ENCODE measurements at places on chromosomes 12 and 14. TPM values are rescaled to one million over a fixed set of nuclear protein-coding genes. Genes with fewer than 3 reads are reported as not detected.

GRCh38 chr14:61381553-61381952 is 60.2 kb downstream of the PRKCH start:
- DNase-seq: peak; percentile 39

- DNase-seq: peak; percentile 75
Measured at GRCh38 chr14:105879867-105880561, 353.6 kb downstream of the TMEM121 start.

- DNase-seq: no peak
Measured at GRCh38 chr14:61703342-61704129, 8.2 kb downstream of the HIF1A start.

GRCh38 chr12:116628989-116629388 is 69.8 kb downstream of the MAP1LC3B2 start:
- no peak for DNase-seq

DNA sequence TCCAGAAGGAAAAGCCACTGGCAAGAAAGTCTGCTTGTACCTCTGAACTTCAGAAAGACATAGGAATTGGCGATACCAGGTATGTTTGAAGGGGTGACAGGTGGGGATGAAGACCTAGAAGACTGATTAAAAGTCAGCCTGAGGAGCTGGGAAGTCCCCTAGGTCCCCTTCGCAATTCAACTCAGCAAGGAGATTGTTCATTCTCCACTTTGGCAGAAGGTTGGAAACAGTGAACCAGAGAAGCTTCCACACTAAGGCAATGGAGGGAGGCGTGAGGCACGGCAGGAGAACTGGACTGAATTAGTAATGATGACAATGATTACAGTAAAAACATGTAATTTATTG is 240.3 kb upstream of the TMPO start:
- no peak for DNase-seq

- DNase-seq: no peak
Measured at GRCh38 chr12:51351913-51352532, 5.5 kb upstream of the CELA1 start.

DNA sequence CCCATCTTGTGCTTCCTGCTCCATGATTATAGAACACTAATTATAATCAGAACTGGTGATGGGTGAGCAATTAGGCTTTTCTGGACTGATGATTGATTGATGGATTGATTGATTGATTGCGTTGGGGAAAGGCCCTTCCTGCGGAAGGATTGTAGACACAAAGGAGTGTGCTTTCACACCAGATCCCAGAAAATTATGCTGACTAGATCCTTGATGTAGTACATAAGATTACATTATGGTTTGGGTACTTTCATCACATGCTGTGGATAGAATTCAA is 8.4 kb downstream of the PELI2 start:
- DNase-seq: no peak

GRCh38 chr12:52004042-52004648 is 2.6 kb upstream of the TAMALIN start:
- DNase-seq: peak; percentile 61

DNA sequence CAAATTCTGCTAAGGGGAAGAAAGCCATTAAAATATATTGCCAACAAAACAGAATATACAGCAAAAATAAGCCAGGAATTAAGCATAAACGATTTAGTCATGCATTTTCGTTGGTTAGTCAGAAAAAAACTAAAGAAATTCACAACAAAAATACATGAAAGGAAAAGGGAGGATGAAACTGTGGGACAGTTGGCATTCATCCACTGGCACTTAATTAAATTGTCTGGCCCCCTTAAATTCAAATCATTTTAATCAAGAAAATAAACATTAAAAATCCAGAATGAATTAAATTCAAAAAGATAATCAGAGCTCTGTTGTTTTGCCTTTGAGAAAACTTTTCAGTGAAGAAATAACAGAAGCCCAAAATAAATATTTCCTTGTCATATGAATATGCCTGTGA is 264.6 kb upstream of the TMTC1 start:
- DNase-seq: no peak

DNA sequence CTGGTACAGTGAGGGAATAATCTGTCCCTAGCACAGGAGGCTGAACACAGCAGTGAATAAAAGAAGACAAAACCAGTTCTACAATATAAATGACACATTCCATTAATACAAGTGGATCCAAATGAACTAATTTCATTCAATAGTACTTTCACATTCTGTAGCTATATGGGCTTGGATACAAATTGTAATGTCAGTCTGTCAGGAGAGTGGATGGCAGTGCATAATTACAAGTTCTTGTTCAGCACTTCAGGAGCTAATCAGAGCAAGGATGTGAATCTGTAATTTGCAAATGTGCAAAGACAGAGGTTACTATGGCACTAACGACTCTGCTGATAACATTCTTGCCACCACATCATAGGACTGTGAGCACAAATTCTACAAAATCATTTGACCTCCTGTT is 697.9 kb downstream of the DIO2 start:
- no peak for DNase-seq

DNA sequence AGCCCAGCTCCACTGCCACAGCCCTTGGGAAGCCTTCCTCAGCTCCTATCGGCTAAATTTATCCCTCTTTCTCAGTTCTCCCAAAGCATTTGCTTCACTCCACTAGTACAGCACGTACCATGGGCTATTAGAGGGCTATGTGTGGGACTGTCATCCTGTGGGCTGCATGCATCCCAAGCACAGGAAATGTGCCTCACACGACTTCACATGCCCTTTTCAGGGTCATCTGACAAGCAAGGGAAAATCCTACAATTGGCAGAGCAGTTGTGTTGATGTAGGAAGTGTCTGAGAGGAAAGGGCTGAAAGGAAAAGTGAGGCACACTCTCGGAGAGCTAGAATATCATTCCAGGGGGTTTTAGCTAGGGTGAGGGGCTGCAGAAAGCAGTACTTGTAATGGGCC is 47.6 kb downstream of the NINJ2 start:
- DNase-seq: no peak

DNA sequence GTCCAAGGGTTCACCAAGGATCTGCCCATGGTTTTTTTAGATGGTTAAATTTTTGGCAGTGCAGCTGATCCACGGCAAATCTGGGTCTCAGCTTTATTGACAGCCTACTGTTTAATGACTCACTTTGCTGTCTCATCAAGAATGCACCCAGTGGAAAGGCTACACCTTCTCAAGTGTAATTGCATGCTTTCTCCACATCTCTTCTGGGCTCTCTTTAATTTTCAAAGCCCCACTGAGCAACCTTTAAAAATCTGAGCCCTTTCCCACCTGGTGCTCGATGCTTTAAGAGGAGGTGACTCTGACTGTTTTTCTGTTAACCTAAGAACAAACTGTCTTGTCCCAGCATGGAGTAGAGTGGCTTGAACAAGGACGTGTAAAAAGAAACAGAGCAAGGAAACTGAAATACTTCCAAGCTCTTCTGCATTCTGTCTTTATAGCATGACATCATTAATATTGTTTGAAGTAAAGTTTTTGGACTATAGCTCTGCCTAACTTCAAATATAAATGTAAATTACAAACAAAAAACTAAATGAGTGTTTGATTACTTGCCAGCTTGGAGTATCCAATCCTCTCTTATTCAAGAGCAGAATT is 214.2 kb upstream of the KRR1 start:
- DNase-seq: no peak

- DNase-seq: no peak
Measured at GRCh38 chr12:62021808-62022207, 238.4 kb upstream of the USP15 start.

DNA sequence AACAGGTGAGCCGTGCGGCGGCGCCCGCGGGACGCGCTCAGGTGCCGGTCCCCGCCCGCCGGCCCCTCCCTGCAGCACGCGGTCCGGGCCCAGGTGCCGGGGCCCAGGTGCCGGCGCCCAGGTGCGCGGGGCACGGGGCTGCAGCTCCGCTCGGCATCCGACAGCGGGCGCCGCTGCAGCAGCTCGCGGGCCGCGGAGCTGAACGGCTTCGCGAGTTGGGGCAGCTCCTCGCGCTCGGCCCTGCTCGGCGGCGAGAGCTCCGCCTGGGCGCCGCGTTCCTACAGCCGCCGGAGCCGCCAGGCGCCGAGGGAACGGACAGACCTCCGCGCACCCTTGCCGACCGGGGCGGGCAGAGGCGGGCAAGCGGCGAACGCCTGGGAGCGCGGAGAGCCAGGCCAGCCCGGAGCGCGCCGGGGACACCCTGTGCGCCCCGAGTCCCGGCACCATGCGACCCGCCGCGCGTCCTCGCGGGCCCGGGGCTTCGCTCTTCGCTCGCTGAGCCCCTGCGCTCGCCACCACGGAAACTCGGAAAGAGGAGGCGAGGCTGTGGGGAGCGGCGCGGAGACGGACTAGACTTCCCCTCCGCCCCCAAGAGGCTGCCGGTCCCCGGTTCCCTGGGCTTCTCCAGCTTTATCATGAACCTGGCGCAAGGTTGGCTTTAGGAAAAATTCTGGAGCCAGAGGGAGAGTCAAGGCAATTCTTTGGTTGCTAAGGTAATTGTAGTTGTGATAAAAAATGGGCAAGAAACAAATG is at the start of gene RGS6:
Gene RGS6, plus strand, starts transcription at position 201 of the 753 bp plus-strand sequence.
- peak; percentile 26 for DNase-seq

DNA sequence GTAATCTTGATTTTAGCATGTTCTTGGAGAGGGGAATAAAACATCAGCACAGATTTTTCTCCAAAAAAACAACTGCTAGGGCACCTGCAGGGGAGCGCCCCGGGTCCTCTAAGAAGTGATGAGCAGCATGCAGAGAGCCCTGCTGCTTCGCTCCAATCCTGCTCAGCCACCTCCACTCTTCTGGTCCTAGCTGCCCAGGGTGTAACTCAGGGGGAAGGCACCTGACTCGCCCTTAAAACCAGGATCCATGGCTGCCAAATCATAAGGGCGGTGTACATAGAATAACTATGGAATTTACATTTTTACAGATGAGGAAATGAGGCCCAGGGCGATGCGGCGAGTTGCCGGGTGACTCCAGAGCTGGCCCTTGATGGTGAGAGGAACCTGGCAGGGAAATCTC is 204.7 kb downstream of the CALM1 start:
- DNase-seq: no peak

Gene PPFIA2
- total RNA-seq: 7.3 TPM

Gene C14orf180
- not detected for total RNA-seq

Gene CCDC63
- total RNA-seq: not detected

Gene CLEC4E
- total RNA-seq: 3.0 TPM

Data from upper lobe of left lung (tissue), 6 donors.